CD4-positive, alpha-beta T cell treated with Interleukin-6 for 4 hours (primary cell): ENCODE measurements at places on chromosomes 2 and 18.

DNA sequence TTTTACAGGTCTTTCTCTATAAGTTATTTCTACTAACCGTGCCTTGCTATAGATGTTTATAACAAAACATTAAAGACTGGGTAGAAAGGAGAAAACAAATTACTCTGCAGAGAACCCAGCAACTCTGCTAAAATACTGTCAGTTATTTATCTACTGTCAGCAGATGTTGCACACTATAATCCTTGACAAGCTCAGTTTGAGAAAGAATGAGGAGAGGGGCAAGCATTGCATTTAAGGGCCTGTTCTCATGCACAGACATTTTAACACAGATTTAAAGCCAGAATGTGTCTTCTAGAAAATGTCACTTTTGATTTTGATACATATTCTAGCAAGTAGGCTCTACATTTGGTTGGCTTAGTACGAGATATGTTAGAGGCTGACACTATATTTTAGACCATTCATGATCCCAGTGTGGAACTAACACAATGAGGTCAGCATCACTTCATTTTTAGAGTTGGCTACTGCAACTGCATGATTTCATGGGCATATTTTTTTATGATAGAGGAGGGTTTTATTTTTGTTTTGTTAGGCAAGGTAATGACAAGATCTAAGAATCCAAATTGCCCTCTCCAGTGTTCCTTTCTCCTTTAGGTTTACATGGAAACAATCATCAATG lies 516.4 kb downstream of the ZEB2 start:
- no peak for DNase-seq

DNA sequence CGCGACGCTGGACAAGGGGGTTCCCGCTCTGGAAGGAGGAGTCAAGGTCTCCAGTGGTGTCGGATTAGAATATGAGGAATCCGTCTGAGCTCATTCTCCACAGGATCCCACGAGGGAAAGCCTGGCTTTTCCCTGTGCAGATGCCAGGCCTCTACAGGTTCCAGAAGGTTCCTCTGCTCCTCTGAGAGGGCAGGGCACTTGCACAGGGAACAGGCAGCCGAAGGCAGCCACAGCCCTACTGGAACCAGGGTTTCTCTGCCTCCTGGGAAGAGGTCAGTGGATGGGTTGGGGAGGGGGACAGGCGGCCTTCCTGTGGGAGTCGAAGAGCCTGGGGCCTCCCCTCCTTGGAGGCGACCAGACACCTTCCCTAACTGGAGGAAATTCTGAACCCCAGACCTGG lies 1.7 kb upstream of the AQP12A start:
- DNase-seq, result no peak

- no peak for DNase-seq
Observed at GRCh38 chr2:172248381-172248780, 145.7 kb upstream of the DLX2 start.

- DNase-seq, result no peak
Observed at GRCh38 chr2:241482126-241482955, 26.0 kb downstream of the STK25 start.

- DNase-seq, result no peak
Observed at GRCh38 chr2:122565364-122565763, 809.9 kb downstream of the TSN start.

DNA sequence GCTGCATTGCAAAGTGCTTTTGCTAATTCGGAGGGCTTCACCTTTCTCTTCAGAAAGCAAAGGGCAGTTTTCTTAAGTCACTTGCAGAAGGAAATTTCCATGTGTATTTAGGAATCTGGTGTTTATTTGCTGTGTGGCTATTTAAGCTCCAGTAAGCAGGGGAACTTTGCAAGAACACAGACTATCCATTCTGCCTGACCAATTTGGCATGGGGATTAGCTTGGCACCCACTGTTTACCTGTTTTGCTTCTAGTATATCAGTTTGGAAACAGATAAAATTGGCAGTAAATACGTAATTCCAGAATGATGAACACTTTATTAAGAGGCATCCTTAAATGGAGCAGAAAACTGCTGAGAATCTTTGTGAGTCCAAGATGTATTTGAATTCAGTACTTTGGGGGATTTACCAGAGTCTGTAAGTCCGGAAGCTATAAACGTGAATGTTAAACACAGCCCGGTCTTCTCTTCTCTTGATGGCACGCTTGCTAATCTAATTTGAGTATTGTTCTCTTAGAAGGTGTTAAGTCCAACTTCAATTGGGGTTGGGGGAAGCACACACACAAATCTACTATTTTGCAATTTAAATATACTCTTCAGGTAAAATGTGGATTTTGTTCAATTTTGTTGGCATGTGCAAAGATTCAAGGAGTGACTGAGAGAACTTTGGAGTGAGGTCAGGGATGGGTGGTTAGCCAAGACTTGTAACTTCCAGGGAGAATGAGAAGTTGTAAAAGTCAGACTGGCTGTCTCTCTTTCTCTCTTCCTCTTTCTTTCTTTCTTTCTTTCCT lies 650 bp downstream of the ACKR3 start:
- no peak for DNase-seq

GRCh38 chr18:47586418-47587070 lies 335.1 kb upstream of the SKOR2 start:
- no peak for DNase-seq

GRCh38 chr2:47038656-47039488 lies 116.2 kb downstream of the STPG4 start:
- no peak for DNase-seq
